ENCODE measurements at places on chromosomes 12 and 14.

DNA sequence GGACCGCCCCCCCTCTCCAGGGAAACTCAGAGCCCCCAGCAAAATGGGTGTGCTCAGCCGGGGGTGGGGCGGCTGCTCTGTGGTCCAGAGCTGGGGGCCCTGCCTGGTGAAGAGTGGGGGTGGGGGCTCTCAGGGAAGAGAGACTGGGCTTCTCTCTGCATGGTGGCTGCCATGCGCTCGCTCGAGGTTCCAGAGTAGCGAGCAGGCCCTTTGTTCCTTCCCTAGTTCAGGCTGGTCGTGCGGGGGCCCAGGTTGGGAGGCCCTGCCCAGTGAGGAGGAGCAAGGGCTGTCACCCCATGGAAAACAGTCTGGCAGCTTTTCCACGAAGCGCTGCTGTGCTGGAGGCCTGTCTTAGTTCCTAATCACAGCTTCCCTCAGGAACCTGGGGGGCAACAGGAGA, 134.6 kb downstream of the AEBP2 start:
- no peak for DNase-seq

DNA sequence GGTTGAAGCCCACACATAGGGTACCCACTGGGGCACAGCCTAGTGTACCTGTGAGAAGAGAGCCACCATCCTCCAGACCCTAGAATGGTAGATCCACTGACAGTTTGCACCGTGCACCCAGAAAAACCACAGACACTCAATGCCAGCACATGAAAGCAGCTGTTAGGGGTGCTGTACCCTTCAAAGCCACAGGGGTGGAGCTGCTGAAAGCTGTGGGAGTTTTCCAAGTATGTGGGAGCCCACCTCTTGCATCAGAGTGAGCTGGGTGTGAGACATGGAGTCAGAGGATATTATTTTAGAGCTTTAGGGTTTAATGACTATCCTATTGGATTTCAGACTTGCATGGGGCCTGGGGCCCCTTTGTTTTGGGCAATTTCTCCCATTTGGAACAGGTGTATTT, 30.5 kb downstream of the TSPAN19 start:
- DNase-seq = no peak

DNA sequence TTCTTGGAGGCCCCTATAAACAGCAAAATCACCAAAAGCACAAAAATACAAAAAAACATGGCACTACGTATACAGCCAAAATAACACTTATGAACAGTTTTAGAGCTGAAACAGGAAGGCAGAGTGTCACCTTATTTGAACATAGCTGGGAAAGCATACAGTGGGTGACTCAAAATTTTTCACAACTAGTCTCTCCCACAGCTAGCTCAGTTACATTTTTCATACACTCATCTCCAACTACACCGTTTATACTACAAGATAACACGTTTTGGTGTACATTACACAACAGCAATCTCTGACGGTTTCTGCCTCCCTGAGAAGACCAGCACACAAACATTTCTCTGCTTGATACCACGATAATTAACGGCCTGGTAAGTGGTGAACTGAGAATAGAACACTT, 2.9 kb downstream of the RAD52 start:
- no peak for DNase-seq

DNA sequence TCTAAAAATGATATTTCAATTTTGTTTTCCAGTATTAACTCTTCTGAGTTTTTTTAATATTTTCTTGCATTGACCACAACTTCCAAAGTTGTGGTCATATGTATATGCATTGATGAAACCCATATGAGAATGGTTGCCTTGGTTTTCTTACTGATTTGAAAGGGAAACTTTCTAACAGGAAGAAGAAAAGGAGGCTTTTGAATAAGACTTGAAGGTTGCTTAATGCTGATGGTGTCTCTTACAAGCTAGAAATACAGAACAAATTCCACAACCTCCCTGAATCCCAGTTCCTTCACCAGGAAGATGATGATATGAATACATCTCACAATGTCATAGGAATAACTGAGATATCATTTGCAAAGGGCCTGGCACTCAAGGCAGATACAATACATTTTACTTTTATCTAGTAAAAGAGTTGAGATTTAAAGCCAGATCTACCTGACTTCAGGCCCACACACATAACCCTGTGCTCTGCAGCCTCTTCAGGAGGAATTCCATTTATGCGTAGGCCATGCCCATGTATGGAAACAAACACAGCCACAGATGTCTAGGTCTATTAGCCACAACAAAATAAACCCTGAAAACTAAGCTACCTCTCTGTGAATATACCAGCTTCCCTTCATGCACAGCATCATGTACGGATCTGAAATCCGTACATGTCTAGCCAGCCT, 165.4 kb upstream of the PLEKHG7 start:
- DNase-seq = no peak

DNA sequence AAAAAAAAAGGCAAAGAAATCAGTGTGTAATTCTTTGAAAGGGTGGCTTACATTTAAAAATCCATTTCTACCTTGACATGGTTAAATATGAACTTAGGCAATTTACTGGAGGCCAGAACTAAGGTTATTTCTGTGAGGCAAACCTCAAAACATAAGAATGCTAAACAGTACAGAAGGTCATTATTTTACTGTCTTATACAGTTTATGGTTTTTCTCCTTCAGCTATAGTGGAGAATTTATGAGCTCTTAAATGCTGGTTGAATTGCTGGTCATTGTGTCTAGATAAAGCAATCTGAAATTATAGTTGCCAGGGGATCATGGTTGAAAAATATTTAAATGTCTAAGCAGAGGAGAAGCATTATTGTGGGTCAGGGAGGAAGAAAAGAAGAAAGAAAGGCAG, 70.5 kb downstream of the TRIM9 start:
- no peak for DNase-seq

DNA sequence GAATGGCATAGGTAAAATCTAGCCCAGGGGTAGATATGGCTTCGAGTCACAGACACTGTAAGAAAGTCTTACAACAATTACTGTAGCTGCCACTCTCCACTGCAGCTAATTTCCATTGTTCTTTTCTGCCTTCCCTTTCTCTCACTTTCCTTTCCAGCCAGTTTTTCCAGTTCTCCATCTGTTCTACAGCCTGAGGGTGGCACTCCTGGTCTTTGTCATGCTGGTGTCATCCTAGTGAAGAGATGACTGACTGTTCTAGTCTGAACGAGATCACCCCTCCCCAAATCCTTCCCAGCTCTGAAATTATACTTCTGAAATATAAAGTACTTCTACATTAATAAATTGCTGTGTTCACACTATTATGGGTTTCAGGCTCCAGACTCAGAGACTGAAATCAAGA, 74.2 kb upstream of the CSRP2 start:
- peak; percentile 28 for DNase-seq

DNA sequence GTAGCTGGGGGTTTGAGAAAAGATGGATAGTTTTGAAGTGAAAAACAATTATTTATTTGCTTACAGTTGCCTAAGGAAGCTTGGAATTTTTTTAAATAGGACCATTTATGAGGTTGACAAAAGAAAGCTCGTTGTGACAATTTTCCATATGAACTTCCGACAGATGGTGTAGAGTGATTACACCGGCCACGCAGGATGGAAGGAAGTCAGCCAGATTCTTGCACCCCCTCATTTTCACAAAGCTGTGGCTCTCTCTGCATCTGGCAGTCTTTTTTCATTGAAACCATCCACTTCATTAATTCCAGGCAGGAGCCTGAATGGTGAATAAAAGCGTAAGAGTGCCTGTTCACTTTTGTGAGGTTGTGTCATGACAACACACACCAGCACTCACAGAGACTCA, 1284.1 kb downstream of the AACS start:
- no peak for DNase-seq

GRCh38 chr14:85363358-85363757, 166.6 kb upstream of the FLRT2 start:
- DNase-seq = no peak

GRCh38 chr12:66065641-66066136, 64.9 kb downstream of the LLPH start:
- no peak for DNase-seq

GRCh38 chr14:95119336-95119735, 38.0 kb downstream of the DICER1 start:
- DNase-seq = no peak

DNA sequence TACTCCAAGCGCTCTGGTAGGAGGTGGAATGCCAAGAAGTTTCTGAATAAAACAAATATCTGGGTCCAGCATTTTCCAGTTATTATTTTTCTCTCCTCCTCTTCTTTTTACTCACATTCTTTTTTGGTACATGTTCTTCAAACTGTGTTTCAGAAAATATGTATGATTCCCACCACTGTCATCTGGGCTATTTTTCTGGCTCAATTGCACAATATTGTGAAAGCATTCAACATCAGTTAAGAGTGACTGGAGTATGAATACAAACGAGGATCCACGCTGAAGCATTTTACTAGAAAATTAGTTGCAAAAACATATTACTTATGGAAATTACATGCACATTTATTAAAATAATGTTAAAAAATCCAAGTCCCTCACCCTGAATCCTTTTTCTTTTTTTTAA, 61.5 kb downstream of the KCNMB4 start:
- no peak for DNase-seq

DNA sequence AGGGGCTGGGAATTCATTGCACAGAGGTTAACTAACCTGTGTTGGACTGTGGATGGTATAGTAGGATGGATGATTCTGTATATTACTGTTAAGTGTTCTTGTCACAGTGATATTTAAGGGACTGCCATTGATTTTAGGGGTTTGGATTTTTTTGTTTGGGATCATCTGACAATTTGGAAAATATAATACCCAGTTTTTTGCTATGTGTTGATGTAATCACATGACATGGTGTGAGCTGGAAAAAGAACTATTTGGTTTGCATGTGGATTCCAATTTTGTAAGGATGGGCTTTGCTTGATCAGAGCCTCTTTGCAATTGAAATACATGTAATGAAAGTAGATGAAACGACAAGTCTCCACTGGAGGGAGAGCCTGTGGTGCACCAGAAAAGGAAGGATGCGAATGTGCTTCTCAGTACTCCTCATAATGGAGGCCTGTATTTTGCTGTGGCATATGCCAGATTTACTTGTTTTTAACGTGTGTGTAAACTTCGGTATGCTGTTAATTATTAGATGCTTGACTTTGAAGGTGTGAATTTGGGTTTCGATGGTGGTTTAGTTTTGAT, 2.7 kb downstream of the DYRK2 start:
- peak; percentile 48 for DNase-seq

DNA sequence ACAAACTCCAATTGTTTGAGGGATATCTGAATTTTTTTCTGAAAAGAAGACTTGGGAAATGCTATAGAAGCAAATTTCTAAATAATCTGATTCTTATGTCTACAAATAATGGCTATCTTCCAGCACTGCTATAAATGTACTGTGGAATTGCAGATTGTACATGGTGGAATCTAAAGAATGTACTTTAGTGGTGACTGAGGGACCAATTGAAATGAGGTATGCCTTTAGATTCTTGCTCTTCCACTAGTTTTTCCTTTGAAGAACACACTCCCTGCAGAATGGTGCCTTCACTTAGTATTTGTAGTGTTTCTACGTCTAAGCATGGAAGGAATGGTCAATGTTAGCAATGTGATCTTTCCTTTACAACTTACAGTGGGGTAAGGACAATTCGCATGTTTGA, 11.7 kb upstream of the PRB4 start:
- DNase-seq = no peak

- no peak for DNase-seq
Measured at GRCh38 chr12:109139360-109139759, 23.0 kb downstream of the ACACB start.

DNA sequence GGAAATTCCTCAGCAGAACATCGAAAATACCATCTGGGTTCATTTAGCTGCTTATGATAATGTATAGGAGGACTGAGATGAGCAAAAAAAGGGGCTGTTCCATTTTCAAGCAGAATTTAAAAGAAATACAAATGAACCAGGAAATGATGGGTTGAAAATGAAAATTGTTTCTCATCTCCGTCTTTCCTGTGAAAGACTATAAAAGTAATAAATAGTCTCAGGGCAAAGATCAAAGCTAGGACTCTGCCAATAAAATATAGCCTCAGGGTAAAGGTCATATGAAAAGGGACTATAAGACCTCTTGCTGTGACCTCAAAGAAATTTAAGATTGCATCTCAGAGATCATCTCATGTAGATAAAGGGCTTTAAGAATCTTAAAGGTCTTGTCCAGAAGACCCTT, 478.0 kb downstream of the BTG1 start:
- DNase-seq = no peak

GRCh38 chr12:105076913-105077312, 7.3 kb downstream of the ALDH1L2 start:
- no peak for DNase-seq

DNA sequence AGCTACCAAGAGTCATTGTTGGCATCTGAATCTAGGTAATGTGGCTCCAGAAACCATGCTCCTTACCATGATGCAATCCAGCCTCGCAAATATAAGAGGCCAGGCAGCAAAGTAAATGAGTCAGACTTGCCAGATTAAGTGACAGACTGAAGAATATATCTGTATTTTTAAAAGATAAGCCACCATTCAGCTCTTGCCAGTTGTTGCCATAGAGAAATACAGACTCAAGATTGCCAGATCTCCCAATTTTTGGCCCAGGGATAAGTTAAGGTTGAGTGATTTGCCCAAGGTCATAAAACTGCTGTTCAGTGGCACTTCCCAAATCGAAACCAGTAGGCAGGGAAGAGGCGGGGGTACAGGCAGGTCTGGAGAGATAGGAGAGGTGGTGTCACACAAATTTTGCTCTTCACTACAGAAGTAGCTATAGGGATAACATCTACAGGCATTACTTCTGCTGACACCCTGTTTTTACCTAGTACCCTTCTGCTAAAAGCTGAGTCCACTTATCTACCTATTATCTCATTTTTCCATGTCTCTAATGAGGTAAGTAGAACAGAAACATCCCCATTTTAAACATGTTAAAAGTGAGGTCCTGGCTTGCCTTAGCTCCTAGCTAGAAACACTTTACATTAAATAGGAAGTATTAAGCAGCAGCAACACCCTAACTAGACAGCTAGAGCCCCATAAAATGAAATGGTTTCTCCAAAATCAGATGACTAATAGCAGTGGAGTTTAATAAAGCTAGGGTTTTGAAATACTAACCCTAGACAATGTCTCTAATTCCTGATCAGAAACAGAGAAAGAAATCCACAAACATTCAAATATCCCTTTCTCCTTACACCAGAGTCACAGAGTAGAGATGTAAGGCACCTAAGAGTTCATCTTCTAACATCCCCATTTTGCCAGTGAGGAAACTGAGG, 19.5 kb downstream of the DCAF5 start:
- peak; percentile 61 for DNase-seq

DNA sequence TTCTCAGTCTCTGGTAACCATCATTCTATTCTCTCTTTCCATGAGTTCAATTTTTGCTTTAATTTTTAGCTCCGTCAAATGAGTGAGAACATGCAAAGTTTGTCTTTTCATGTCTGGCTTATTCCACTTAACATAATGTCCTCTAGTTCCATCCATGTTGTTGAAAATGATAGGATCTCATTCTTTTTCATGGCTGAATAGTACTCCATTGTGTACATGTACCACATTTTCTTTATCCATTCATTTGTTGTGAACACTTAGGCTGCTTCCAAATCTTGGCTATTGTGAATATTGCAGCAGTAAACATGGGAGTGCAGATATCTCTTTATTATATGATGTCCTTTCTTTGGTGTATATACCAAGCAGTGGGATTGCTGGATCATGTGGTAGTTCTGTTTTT, 145.4 kb upstream of the E2F7 start:
- DNase-seq = no peak

Measured in HT1080 (cell line).